Hematopoietic multipotent progenitor cell treated with erythropoietin and hydrocortisone succinate and interleukin-3 and kit ligand, for 8 days (in vitro differentiated cells): ENCODE measurements at places on chromosomes 13 and 19.

DNA sequence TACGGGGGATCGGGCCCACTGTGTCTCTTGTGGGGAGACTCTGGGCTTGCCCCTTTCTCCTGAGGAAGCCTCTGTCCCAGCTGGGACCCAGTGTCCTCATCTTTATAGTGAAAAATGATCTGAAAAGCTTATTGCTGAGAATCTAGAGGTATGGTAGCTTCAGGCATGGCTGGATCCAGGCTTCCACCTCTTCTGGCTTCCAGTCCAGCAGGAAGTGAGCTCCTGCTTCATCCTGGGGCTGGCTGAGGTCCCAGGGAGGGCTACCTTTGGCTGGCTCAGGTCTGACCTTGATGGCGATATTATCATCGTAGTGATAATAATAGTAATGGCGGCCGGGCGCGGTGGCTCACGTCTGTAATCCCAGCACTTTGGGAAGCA is 3.0 kb downstream of the SLC5A5 start:
- DNase-seq = no peak

DNA sequence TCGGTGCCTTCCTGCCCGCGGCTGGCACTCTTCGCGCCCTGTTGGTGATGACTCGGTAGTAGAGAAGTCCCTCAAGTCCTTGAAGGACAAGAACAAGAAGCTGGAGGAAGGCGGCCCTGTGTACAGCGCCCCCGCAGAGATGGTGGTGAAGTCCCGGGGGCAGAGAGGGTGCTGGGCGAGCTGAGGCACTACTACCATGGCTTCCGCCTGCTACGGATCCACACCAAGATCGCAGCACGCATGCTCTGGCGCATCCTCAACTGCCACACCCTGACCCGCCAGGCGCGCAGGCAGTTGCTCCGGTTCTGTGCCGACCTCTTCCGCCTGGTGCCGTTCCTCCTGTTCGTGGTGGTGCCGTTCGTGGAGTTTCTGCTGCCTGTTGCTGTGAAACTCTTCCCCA is 11.1 kb downstream of the ZSCAN1 start:
- DNase-seq = no peak

DNA sequence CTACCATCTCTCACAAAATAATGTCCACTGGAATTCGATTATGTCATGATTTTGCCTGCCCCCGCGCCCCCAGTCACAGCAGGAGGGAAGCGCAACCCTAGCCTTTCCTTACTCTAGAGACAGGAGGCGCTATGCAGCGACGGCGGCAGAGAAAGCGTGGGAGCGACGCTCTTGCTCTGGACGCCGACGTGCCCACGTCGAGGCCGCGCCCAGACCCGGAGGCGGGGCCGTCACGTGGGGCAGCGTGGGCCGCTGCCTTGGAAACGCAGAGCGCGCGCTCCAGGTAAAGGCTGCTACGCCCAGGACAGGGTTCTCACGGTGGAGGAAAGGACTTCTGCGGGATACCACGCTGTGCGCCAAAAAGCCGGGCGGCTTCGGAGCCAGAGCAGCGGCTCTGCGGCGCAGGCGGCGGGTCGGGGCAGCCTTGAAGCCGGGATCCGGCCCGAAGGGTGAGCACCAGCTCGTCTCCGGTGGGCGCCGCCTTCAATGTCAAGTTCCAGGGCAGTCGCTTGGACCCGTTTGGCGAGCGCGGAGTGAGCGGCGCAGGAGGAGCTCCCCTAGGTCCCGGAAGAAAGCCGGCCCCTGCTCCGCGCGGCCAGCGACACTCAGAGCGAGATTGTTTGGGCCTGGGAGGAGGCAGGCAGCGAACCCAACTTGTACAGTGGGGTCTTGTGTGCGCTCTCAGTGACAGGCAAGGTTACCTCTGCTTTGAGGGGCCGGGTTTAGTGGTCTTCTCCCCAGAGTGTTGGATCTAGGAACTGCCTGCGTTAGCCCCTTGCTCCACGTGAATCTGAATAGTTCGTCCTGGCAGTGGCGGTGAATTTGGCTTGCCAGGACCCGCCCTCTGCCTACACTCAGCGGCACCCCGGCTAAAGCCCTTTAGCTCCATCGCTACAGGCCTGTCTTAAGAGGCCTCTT is 121.7 kb downstream of the MRPL57 start:
- peak; percentile 93 for DNase-seq

- no peak for DNase-seq
Measured at GRCh38 chr13:32491028-32491427, 47.6 kb downstream of the N4BP2L2 start.

DNA sequence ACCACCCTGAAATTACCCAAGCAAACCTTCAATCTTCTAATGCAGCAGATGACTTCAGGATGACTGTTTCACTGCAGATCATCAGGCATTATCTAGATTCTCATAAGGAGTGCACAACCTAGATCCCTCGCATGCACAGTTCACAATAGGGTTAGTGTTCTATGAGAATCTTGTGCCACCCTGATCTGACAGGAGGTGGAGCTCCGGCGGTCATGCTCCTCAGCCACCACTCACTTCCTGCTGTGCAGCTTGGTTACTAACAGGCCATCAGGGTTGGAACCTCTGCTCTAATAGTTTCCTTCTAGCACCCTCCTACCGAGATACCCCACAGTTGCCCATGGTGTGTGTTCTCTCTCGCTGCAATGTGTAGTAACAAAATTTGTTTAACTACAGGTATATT is 442.8 kb downstream of the FGF14 start:
- DNase-seq = no peak

GRCh38 chr19:31534786-31535657 is 185.8 kb upstream of the TSHZ3 start:
- DNase-seq = no peak

DNA sequence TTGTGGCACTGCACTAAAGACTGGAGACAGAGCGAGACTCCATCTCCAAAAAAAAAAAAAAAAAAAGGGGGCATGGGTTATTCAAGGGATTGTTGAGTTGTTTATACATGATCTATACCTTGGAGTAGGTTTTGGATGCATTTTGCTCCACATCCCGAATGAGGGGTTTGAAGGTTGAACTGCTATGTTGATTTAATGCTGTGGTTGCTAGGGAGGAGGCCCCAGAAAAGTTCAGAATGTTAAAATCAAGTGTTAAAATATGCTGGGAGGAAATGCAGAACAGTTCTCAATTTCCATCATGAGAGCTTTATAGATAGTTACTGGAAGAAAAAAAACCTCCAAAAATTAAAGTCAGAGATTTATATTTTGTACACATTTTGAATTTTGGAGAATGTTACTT is 116.5 kb downstream of the DNAJC15 start:
- DNase-seq = no peak
